Stimulated activated CD8-positive, alpha-beta memory T cell treated with anti-CD3 and anti-CD28 coated beads, Interleukin-7, amount 100 ng/mL, for 1 hour (primary cell): ENCODE measurements at places on chromosomes 6 and 20.

DNA sequence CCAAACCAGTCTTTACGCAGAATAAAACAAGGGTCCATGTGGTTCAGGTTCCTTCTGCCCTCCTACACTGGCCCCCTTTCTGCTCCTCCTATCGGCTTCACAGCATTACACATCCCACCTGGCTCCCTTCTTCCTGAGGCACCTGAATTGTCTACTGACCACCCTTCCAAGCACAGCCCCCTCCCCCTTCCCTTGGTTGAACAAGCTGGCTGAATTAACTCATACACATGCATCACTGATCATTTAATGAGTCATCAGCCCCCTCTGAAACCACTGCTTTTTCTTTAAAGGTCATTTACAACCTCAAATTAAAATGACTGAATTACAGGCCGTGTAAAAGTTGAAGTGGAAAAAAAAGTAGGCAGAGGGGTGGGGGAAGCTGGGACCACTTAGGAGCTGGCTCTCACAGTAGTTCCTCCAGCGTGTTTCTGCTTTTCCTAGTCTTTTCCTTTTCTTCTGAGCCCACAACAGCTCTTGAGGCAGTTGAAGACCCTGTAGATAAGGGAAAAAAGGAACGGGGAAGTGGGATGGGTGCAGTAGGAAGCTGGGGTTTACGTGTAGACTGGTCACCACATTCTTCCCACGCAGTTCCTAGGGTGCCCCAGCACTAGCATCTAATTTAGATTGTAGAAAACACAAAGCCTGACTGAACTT is 67.6 kb downstream of the FYN start:
- DNase-seq = no peak

GRCh38 chr6:9334979-9335378 is 899.6 kb upstream of the SLC35B3 start:
- DNase-seq = no peak

DNA sequence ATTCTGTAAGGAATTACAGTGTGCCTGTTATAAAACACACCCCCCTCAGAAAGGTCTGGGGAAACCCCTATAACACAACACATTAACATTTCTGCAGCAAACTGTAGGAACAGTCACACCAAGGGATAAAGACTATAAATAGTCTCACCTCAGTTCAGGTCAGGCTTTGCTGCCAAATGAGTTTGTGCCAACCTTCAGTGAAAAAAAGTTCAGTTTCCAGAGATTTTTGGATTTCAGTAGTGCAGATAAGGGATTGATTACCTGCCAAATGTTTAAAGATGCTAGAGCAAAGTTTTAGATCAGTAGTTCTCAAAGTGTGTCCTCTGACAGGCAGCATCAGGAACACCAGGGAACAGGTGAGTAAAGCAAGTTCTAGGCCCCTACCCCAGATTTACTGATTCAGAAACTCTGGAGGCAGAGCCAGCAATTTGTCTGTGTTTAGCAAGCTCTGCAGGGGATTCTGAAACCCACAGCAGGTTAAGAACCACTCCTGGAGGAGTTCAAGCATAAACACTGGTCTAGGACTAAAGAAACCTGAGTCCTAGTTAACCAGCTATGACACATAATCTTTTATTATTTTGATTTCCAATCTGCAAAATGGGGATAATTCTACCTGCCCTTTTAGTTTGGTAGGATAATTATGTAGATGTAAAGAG is 111.0 kb downstream of the RCAN2 start:
- no peak for DNase-seq

DNA sequence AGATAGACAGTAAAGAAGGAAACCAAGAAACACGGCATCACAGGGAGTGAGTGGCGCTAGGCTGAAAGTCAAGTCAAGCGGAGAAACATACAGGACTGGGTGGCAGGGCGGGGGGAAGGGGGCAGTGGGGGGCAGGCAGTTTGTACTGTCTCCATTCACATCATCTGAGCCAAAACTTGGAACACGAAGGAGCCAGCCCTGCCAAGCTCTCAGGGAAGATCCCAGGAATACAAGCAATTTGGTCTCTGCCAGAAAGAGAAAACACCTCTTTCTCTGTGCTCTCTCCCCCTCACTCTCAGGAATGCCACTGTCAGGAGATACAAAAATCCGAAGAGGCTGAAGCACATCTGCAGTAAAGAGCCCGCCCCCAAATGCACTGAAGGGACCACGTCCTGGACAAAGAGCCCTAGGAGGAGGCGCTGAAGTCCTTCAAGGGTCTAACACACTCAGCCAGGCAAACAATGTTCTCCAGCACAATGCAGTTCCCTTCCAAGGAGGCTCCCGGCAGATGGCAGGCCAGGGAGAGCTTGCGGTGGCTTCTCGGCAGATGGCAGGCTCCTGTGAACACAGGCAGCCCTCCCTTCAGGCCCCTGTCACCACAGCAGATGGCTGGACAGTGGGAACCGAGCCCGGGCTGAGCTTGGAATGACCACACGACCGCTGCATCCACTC is 90.0 kb downstream of the ATP9A start:
- DNase-seq = no peak

- DNase-seq = no peak
Observed at GRCh38 chr6:20630617-20631548, 96.6 kb downstream of the CDKAL1 start.

DNA sequence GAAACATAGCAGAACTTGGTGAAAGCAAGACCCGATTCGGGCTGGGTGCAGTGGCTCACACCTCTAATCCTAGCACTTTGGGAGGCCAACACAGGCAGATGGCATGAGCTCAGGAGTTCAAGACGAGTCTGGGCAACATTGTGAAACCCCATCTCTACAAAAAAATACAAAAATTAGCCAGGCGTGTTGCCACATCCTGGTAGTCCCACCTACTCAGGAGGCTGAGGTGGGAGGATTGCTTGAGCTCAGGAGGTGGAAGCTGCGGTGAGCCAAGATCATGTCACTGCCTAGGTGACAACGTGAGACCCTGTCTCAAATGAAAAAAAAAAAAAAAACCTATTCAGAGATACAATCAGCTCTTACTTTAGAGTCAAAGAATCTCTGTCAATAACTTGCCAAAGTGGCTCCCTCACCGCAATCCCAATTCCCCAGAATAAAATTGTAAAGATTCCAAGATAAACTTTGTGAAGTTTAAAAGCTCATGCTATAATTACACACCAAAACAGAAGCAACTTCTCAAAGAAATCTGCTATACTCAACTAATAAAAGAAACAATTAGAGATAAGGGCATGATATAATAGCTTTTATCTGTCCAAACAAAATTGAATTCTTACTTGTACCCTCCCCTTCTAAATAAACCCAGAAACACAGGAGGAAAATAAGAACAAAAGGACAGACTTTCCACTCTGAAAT is 33.6 kb downstream of the CDK19 start:
- no peak for DNase-seq

DNA sequence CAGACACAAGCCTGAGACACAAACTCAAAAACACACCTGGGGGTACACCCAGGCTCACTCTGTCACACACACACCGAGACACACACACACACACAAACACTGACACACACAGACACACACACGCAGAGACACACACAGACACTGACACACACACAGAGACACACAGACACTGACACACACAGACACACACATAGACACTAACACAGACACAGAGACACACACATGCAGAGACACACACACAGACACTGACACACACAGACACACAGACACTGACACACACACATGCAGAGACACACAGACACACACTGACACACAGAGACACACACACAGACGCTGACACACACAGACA is 14.4 kb upstream of the ABHD16B start:
- DNase-seq = no peak

DNA sequence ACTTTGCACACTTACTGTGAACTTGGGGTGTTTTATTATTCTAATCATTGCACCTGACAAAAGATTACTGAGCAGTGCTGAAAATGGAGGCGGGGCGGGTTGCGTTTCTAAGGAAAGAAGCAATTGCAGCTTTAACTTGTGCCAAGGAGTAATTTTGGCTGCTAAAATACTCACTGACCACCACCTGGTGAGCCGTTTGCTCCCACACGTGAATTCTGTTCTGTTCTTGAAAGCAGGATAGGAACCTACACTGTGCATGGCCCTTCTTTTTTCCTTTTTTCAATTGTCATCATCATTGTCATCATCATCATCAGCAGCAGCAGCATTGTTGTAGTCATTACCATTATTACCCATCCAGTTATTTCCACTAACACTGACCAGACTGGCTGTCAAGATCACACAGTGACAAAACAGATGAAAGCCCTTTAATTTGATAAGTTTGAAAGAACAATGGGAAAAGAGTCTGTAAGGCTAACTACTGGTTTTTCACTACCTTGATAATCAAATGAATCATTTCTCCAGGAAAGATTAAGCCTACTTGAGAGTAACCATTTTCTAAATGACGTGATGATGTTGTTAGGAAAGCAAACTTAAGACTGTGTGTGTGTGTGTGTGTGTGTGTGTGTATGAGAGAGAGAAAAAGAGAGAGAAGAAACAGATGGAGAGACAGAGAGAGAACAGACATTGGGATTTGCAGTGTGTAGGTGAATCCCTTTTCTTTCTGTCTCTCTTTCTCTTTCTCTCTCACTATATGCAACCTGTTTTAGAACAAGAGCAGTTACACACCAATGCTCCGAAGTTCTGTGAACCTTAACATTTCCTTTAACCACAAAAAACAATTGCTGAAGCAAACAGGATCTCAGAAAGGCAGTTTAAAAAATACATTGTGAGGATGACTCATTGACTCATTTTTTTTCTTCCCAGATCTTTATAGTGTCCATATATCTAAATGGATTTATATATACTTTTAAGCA is 3.8 kb downstream of the RIPOR2 start:
- DNase-seq = no peak

- DNase-seq = peak; percentile 64
Observed at GRCh38 chr20:35303735-35304491, 11.7 kb upstream of the FAM83C start.

- DNase-seq = no peak
Observed at GRCh38 chr6:147054871-147055270, 149.3 kb upstream of the STXBP5 start.

DNA sequence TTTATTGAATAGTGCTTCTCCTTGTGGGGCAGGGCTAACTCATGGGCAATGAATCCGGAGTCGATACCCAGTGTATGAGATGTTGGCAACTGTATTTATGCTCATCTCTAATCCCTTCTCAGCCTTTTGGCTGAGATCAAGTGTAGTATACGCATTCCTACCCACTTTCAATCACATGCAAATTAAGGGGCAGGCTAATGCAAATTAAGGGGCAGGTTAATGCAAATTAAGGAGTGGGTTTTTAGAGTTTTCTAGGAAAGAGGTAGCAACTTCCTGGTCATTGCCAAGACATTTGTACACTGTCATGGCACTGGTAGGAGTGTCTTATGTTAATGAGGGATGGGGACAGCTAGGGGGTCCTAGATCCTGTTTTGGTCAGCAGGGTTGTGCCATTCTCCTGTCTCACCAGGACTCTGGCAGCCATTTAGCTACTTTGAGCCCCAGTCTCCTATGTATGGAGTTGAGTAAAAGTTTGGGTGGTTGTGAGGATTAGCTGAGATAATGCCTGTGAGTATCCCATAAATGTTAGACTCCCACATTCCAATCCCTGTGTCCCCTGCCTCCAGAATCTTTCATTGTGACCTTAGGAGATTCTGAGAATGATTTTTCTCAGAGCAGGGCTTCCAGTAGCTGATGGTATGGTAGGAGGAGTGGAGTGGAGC is at the start of gene CNBD2:
Gene CNBD2, plus strand, starts transcription at position 612 of the 662 bp plus-strand sequence. CDS start 173 bp downstream, outside the sequence.
- DNase-seq = no peak

DNA sequence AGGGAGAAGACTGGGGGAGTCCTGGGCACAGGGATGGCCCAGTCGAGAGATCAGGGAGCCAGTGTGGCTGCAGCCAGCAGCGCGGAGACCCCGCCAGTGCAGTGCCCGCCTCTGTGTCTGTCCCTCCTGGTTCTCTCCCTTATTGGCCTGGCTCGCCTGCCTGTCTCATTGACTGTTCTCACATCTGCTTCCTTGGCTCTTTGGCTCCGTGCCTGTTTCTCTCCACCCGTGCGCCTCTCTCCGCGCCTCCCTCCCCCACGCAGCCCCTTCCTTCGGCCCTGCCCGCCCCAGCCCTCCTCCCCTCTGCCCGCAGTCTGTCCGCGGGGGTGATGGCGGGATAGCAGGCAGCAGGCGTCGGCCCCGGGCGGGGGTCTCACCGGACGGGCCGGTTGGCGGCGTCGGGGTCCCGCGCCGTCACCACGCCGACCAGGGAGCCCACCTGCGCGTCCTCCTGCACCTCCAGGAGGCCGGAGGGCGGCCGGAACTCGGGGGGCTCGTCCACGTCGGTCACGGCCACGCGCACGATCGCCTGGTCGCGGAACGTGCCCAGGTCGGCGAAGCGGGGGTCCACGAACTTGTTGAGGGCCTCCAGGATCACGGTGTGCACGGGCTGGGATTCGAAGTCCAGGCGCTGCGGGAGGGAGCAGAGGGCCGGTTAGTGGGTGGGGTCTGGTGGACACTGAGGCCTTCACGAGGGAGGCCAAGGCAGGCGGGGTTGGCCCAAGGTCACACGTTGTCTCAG is 92.0 kb downstream of the CD40 start:
- DNase-seq = no peak

GRCh38 chr20:59656417-59656816 is 52.1 kb downstream of the PHACTR3 start:
- DNase-seq = no peak

- no peak for DNase-seq
Observed at GRCh38 chr6:139172567-139172966, 37.7 kb downstream of the HECA start.

- DNase-seq = no peak
Observed at GRCh38 chr6:8435845-8436168, 462 bp upstream of the SLC35B3 start.

DNA sequence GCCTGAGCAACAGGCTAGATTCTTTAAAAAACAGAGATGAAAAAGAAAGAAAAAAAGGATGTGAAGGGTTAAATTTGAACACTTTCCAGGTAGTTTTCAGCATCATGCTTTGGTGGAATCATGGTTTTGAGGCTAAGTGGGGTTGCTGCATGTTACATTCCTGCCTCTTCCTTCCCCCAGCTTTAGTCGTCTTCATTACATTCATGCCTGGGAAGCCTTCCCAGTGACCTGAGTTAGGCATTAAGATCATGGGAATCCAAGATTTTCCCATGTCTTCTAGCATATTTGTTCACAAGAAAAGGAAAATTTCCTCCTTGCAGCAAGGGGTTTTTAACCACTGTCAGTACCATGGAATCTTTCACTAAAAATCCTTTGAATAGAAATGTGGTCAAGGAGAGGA is 12.0 kb downstream of the TPX2 start:
- DNase-seq = no peak

- DNase-seq = no peak
Observed at GRCh38 chr6:126381498-126381897, 41.6 kb downstream of the CENPW start.
